ENCODE measurements at places on chromosomes 16 and 17. TPM values are rescaled to one million over a fixed set of nuclear protein-coding genes. Genes with fewer than 3 reads are reported as not detected.

GRCh38 chr16:85026703-85027102, 892 bp upstream of the KIAA0513 start:
- H3K4me1 ChIP-seq: peaks cover 34% of the 10 kb centered on the region
- DNase-seq: no peak
- peak overlapping the region; percentile 94 for H3K27ac ChIP-seq
- no peaks in the 10 kb centered on the region for H3K27me3 ChIP-seq
- peaks cover 2% of the 10 kb centered on the region for H3K36me3 ChIP-seq
- peak overlapping the region; percentile 94 for H3K4me3 ChIP-seq

Gene CHST4
- not detected for total RNA-seq

Gene CCL2
- total RNA-seq: 4.9 TPM

Gene TEDC2
- 1.1 TPM for total RNA-seq

DNA sequence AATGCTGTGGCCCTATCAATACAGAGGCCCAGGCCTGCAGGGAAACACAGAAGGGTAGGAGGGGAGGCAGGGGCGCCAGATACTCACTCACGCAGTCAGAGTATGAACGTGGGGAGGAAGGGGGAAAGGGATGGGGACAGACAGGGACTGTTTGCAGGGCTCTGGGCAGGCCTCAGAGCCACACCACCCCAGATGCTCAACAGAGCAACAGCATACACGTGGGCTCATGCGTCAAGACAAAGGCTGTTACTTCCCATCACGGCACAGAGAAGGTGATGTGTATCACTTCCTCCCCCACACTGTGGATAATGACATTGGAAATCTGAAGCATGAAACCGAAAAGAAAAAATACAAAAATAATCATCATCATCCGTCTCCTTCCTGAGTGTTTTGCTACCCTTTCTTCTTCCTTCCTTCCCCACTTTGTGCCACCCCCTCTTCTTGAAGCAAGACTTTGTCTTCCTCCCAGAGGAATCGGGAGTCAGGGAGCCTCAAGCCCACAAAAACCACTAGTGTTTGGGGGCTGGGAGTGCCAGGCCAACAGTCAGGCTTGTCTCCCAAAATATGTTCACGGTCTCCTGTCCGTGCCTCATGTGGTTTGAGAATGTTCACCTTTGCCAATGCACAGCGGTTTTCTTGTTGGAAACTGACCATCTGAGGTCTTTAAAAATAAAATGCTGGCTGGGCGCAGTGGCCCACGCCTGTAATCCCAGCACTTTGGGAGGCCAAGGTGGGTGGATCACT, 20.1 kb downstream of the SLC39A11 start:
- DNase-seq: no peak
- H3K4me3 ChIP-seq: no peak overlapping the region
- H3K27ac ChIP-seq: no peak overlapping the region
- H3K36me3 ChIP-seq: no peaks in the 10 kb centered on the region
- no peaks in the 10 kb centered on the region for H3K27me3 ChIP-seq

Gene ZNF764
- 8.3 TPM for total RNA-seq
